ENCODE measurements at places on chromosomes 5 and 9.
A peak's percentile ranks its signal among the peaks of the same experiment; 100 is the strongest.

DNA sequence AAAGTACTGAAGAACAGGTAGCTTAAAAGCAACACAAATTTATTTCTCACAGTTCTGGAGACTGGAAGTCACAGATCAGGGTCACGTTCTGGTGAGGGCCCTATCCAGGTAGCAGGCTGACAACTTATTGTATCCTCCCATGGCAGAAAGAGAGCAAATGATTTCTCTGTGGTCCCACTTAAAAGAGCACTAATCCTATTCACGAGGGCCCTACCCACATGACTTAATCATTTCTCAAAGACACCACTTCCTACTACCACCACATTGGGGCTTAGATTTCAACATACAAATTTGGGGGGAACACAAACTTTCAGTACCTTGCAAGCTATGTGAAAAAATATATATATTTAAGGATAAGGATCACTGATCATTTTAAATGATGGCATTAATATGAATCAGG is 75.8 kb upstream of the PPP1R2B start:
- DNase-seq: no peak

DNA sequence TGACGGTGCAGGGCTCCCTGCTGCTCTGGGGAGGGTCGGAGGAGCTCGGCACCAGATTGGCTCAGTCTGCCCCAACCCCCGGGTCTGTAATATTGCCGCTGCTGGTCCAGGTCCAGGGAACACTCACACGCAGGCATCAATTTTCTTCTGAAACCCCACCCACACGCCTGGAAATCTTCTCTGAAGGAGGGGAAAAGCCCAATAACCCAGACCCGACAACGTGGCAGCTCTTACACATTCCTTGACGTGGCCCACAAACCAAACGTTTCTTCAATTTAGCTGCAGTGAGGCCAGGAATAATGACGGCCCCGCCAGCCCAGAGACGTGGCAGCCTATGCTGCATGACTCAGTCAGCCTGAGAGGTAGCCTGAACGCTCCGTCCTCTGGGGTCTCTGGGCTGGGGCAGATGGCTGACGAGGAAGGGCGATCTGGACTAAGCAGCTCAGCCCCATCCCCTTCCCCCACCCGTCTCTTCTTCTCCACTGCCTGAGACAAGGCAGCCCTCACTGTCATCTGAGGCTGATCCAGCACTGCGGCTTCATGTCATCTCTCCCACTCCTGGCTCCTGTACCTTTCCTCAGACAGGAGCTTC is 9.9 kb upstream of the SPARC start:
- no peak for DNase-seq

GRCh38 chr5:165139262-165139661 is 1633.8 kb downstream of the MAT2B start:
- no peak for DNase-seq

GRCh38 chr5:148666353-148666752 is 12.0 kb upstream of the HTR4 start:
- no peak for DNase-seq

DNA sequence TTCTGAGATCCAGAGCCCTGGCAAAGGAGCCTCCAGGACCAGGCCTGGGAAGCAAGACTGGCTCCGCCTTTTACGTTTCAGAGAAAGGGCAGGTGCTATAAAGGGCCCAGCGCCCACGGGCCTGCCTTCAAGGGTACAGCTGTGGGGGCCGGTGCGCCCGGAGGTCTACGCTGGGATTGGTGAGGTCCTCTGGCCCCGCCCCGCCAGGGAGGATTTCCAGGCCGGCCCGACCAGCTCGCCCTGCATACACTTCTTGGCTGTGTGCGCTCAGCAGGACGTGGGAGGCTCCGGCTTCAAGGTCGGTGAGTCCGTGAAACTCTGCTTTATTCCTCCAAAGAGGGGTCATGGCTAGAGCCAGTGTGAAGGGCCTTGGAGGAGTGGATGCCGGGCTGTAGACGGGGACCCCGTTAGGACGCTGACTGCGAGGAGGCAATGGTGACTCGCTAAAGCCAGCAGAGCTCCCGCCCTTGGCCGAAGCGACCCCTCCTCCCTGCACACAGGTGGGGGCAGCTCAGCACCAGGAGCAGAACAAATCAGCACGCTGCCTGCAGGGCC is at the start of gene CKMT2:
Gene CKMT2 (plus strand): TSS at position 243 of the 555 bp plus-strand sequence. CDS start 17,811 bp downstream, outside the sequence.
- DNase-seq: peak; percentile 67

GRCh38 chr5:154743812-154744211 is 11.4 kb upstream of the LARP1 start:
- DNase-seq: no peak

DNA sequence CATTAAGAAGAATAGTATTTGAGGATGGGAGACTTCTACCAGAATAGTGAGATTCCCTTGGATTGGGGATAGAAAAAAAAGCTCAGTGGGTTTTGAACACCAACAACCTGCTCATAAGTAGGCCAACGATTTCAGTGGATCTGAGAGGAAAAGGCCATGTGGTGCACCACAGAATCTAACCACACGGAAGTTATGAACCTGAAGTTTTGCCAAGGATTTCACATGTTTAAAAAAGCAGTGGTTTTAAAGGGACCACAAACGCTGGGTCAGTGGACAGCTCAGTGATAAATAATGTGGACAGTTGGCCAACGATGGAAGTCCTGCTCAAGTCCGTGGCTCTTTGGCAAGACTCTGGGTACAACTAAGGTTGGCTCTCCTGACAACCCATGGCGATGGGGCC is 107.2 kb upstream of the TXNDC8 start:
- no peak for DNase-seq

Measured in NCI-H69 (cell line).